H1 (cell line): ENCODE measurements at places on chromosomes 2 and 18. TPM values are rescaled to one million over a fixed set of nuclear protein-coding genes. Genes with fewer than 3 reads are reported as not detected.

The POTEJ gene
- polyA plus RNA-seq: 0.08 TPM in 1 of 2 replicates, not detected in the other

The ALPP gene
- polyA plus RNA-seq: 0.15 and 0.20 TPM in 2 replicates

The FER1L5 gene
- polyA plus RNA-seq: 0.23 and 0.38 TPM in 2 replicates

The STPG4 gene
- polyA plus RNA-seq: not detected in 2 replicates

The TUBB8B gene
- 1.3 TPM in 2 replicates for polyA plus RNA-seq

The VWA3B gene
- not detected in 2 replicates for polyA plus RNA-seq

The CCDC141 gene
- polyA plus RNA-seq: 0.56 and 0.58 TPM in 2 replicates

The FBLN7 gene
- 0.77 and 0.88 TPM in 2 replicates for polyA plus RNA-seq

The KLHL30 gene
- polyA plus RNA-seq: 0.03 TPM in 1 of 2 replicates, not detected in the other

DNA sequence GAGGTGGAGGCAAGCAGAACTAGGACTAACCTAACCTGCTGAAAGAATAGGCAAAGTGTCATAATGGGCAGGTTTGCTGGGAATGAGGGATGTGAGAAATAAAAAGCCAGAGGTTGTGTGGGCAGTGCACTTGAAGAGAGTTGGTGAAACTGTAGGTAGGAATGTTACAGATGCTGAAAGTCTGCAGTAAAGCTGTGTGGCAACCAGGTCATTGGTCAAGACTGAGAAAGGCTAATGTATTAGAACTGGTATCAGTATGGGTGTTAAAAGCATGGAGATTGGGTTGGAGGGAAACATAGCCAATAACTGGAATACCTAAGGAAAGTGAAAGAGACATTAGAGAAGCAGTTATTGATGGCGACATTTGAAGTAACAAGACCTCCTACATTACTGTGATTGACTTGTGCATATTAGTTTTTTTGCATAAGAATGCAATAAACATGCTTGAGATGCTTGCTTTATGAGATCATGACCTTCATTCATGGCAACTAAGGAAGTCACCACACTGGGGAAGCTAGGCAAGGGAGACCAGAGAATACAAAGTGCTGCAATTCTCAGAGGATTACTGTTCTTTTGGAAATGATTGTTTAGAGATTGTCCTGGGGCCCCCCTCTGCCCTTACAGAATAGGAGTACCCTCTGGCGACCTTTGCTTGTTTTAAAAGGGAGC is 11.8 kb downstream of the GULP1 start:
- no peak for DNase-seq

DNA sequence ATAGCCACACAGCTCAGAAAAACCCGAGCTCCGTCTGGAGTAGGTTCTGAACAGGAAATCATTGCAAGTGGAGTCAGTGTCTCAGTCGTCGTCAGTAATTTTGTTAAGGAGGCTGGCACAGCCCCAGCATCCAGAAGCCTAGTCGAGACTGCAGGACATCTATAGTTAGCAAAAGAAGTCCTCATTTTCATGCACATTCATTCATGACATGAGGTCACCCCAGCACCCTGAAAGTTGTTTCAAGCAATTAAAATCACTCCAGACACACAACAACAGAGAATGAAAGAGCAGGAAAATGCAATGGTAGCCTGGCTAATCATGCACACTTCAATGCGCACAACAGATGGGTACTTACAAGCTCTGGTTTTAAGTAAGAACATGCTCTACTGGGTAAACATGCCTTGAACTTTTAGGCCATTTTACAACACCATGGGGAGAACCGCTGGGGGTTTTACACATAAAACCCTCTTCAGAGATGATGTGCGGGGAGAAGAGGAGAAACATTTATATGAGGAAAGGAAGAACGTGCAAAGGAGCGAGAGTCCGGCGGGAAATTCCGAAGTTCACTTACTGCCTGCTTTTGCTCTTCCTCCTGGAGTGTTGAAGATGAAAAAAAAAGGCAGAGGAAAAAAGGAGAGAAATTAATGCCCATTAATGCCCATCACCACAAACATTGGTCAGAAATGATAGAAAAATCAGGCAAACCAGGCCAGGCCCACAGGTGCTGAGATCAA is 77.4 kb upstream of the DNMT3A start:
- DNase-seq: no peak

DNA sequence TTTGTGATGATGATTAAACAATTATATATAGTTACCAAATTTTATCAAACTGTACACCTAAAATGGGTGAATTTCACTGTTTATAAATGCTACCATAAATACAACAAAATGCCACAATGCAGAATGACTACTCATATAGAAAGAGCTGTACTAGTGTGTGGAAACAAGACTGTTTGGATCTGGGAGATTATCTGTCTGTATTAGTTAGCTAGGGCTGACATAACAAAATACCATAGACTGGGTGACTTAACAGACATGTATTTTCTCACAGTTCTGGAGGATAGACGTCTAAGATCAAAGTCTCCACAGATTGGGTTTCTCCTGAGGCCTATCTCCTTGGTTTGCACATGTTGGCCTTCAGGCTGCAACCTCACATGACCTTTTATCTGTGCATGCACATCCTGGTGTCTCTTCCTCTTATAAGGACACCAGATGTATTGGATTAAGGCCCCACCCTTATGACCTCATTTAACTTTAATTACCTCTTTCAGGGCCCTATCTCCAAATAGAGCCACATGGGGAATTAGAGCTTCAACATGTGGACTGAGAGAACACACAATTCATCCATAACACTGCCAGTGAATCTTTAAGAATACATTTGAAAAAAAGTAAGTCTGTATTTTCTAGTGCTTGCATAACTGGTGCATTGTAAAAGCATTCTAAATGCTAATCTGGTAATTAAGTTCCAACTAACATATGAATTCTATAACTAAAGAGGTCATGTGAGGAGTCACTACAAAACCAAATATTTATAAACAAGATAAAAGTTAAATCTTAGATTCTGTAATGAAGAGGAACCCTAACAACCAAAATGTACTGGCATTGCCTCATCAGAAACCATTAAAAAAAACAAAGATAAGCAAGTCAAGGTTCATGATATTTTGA is 699.6 kb downstream of the NYAP2 start:
- DNase-seq: no peak

- DNase-seq: no peak
Measured at GRCh38 chr2:222203041-222203440, 95.8 kb downstream of the PAX3 start.

DNA sequence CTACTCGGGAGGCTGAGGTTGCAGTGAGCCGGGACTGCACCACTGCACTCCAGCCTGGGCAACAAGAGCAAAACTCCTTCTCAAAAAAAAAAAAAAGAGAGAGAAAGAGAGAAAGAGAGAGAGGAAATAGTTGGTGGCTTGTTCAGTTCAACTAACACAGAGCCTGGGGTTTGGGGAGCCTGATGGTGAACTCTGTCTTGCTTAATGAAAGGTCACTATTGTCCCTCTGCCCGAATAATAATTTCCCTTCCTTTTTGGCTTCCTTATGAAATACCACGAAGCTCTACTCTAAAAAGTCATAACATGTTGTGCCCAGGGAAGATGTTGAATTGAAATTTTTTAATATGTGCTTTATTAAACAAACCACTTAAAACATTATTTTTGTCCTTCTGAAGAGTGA is 17.3 kb downstream of the BCL2 start:
- DNase-seq: no peak

- no peak for DNase-seq
Measured at GRCh38 chr2:165820296-165820695, 26.2 kb upstream of the GALNT3 start.

GRCh38 chr2:216082805-216083204 is 1.1 kb downstream of the TMEM169 start:
- no peak for DNase-seq

- peak; percentile 84 for DNase-seq
Measured at GRCh38 chr2:185628985-185629384, 109.6 kb upstream of the FSIP2 start.
